CD4-positive, alpha-beta memory T cell (primary cell): ENCODE measurements at places on chromosomes 1 and 21. TPM values are rescaled to one million over a fixed set of nuclear protein-coding genes. Genes with fewer than 3 reads are reported as not detected.

DNA sequence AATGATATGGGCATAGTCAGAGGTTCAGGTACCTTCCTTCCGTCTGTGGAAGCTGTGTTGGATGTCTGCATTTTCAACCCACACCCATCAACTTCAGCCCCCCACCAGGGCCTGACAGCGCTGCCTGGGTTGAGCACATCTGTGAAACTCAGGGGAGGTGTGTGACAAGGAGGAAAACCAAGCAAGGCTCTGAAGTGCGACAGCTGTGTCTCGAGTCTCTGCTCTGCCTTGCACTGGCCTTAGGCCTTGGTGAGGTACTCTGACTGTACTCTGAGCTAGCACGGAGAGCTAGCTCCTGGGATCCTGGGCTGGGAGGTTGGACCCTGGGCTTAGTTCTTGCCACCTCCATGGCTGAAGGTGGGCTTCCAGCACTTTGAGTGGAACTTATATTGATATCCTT is 9.1 kb downstream of the VANGL2 start:
- H3K27me3 ChIP-seq = no peaks in the 10 kb centered on the region
- no peak overlapping the region for H3K27ac ChIP-seq
- no peak overlapping the region for H3K4me3 ChIP-seq
- H3K36me3 ChIP-seq = no peaks in the 10 kb centered on the region
- H3K4me1 ChIP-seq = no peaks in the 10 kb centered on the region

DNA sequence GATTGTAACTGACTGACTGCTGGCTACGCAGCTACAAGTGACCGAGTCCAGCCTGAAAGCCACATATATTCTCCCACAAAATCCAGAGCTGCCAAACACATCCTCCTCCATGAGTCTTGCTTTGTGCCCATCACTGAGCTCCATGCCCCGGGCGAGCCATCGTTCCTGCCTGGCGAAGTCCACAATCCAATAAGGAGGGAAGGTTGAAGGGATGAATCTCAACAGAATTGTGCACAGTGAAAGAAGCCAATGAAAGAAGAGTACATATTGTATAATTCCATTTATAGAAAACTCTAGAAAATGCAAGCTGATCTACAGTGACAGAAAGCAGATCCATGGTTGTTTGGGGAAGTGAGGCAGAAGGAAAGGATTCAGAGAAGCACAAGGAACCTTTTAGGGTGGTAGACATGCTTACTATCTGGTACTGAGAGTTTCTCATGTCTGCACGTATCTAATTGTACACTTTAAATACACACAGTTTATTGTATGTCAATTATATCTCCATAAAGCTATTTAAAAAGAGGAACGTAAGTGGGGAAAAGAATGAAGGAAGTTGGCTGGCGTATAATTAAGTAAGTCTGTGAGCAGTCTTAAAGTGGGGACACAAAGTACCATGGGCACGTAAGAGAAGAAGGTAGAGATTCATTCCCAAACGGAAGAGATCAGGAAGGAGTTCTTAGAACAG is 115.9 kb upstream of the JUN start:
- no peak overlapping the region for H3K27ac ChIP-seq
- peaks cover 25% of the 10 kb centered on the region for H3K4me1 ChIP-seq
- no peaks in the 10 kb centered on the region for H3K36me3 ChIP-seq
- DNase-seq = no peak
- no peaks in the 10 kb centered on the region for H3K27me3 ChIP-seq

- no peaks in the 10 kb centered on the region for H3K27me3 ChIP-seq
- DNase-seq = peak; percentile 33
- H3K4me3 ChIP-seq = no peak overlapping the region
- no peaks in the 10 kb centered on the region for H3K36me3 ChIP-seq
- H3K4me1 ChIP-seq = peaks cover 5% of the 10 kb centered on the region
- no peak overlapping the region for H3K27ac ChIP-seq
Observed at GRCh38 chr21:29360799-29361765, 62.4 kb downstream of the BACH1 start.

DNA sequence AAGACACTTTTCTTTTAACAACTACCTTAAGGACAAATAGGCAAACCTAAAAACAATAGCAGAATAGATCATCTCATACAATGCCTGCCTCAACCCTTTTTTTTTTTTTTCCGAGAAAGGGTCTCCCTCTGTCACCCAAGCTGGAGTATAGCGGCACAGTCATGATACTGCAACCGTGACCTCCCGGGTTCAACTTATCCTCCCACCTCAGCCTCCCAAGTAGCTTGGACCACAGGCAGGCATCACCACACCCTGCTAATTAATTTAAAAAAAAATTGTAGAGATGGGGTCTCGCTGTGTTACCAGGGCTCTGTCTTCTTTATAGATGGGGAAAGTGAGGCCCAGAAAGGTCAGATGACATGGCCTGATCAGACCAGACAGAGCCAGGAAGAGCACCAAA is 7.9 kb downstream of the SH3BGRL3 start:
- H3K36me3 ChIP-seq = no peaks in the 10 kb centered on the region
- no peak for DNase-seq
- peak overlapping the region; percentile 91 for H3K27ac ChIP-seq
- no peaks in the 10 kb centered on the region for H3K27me3 ChIP-seq
- peak overlapping the region; percentile 29 for H3K4me3 ChIP-seq
- H3K4me1 ChIP-seq = peaks cover 100% of the 10 kb centered on the region

- H3K36me3 ChIP-seq = no peaks in the 10 kb centered on the region
- no peak overlapping the region for H3K27ac ChIP-seq
- H3K4me3 ChIP-seq = no peak overlapping the region
- no peaks in the 10 kb centered on the region for H3K4me1 ChIP-seq
Observed at GRCh38 chr1:232837087-232837486, 31.9 kb downstream of the MAP10 start.

DNA sequence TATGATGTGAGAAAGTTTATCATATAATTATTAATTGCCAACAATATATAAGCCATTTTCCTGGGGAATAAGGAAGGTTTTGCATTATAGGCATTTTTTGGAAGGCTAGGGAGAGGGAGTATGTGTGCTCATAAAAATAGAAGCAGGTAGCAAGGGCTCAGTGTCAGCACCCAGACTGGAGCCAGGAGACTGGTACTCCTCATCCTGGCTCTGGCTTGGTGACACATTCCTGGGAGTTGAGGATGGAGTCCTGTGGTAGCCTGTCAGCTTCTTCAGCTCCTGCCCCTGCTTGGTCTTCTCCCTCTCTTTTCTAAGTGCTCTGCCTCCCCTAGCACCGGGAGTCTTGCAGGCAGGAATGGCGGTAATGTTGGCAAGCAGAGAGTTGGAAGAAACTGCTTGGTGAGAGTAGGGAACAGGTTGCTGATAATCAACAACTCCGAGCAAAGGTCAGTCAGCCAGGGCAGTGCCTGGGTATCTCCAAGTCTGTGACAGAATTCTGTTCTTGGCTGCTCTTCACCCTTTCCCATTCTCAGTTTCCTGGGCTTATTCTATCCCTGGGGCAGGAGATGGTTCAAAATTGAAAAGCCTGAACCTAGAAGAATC is 23.0 kb downstream of the GIPC2 start:
- DNase-seq = no peak
- H3K4me1 ChIP-seq = no peaks in the 10 kb centered on the region
- no peak overlapping the region for H3K27ac ChIP-seq

GRCh38 chr1:229756666-229757065 is 130.6 kb downstream of the URB2 start:
- H3K36me3 ChIP-seq = no peaks in the 10 kb centered on the region
- peaks cover 3% of the 10 kb centered on the region for H3K4me1 ChIP-seq
- no peak for DNase-seq
- H3K27ac ChIP-seq = no peak overlapping the region

DNA sequence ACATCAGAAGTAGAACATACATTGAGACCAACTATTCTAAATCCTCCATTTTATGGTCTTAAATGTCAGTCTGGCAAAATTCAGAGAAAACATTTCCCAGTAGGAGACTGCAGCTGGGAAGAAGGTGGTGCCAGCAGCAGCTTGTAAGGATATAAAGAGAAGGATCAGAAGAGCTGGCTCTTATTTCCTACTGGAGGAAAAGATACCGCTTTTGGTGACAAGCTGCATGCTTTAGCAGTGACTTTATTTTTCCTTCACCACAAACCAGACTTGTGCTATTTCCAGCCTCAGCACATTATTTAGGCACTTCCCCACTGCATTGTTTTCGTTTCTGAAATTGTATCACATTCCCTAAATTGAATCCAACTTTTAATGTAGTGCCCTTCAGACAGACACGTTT is 28.4 kb downstream of the RNF11 start:
- H3K36me3 ChIP-seq = no peaks in the 10 kb centered on the region
- H3K4me1 ChIP-seq = peaks cover 28% of the 10 kb centered on the region
- no peaks in the 10 kb centered on the region for H3K27me3 ChIP-seq
- no peak overlapping the region for H3K27ac ChIP-seq
- no peak overlapping the region for H3K4me3 ChIP-seq

DNA sequence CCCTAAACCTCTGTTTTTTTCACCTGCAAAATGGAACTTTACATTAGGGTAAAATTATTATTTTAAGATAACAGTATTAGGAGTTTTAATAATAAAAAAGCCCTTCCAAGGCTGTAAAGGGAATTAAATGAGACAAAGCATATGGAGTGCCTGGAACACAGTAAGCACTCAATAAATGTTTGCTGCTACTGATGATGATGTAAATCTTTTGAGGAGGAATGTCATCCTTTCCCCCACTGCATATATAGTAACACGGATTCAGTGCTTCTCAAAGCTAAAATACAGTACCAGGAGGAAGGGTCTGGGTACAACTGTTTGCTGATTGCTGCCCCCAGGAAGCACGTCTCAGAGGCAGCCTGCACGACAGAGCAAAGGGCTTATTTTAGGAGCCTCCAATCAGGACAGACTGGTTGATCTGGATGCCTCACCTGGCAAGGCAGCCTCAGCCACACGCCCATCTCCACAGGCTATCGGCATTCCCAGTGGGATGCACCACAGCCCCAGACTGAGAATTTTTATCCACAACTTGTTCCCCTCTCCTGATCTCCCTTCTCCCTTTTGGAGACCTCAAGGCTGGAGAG is 64.4 kb downstream of the GADD45A start:
- no peak overlapping the region for H3K27ac ChIP-seq
- no peaks in the 10 kb centered on the region for H3K27me3 ChIP-seq
- H3K4me1 ChIP-seq = no peaks in the 10 kb centered on the region
- no peak overlapping the region for H3K4me3 ChIP-seq
- H3K36me3 ChIP-seq = no peaks in the 10 kb centered on the region
- DNase-seq = no peak

- no peak overlapping the region for H3K27ac ChIP-seq
- no peak for DNase-seq
- no peaks in the 10 kb centered on the region for H3K36me3 ChIP-seq
- no peak overlapping the region for H3K4me3 ChIP-seq
Observed at GRCh38 chr1:36555041-36555440, 72.3 kb upstream of the CSF3R start.

- no peaks in the 10 kb centered on the region for H3K4me1 ChIP-seq
- DNase-seq = no peak
- no peaks in the 10 kb centered on the region for H3K36me3 ChIP-seq
- no peak overlapping the region for H3K27ac ChIP-seq
- no peaks in the 10 kb centered on the region for H3K27me3 ChIP-seq
- no peak overlapping the region for H3K4me3 ChIP-seq
Observed at GRCh38 chr1:74427681-74428080, 84.7 kb downstream of the LRRC53 start.

- no peaks in the 10 kb centered on the region for H3K36me3 ChIP-seq
- no peaks in the 10 kb centered on the region for H3K27me3 ChIP-seq
- H3K27ac ChIP-seq = no peak overlapping the region
- H3K4me3 ChIP-seq = no peak overlapping the region
- H3K4me1 ChIP-seq = peaks cover 42% of the 10 kb centered on the region
Observed at GRCh38 chr1:26391450-26391849, 18.9 kb upstream of the ZNF683 start.

DNA sequence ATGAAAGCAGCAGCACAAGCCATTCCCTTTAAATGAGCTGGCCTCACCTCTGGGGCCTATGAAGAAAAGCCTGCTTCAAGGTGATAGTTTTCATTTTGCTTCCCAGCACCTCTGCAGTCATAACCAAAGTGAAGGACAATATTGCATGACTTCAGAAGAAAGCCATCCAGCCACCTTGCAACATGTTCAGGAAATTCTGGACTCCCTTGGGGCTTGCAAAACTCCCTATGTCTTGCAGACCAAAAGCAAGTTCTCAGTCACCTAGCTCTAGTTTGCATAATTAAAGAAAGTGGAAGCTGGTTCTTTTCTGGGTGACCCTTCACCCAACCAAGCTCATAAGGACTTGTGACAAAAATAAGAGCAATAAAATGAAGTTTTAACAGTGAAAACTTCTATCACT is 87.6 kb downstream of the GFI1 start:
- no peaks in the 10 kb centered on the region for H3K36me3 ChIP-seq
- H3K4me3 ChIP-seq = no peak overlapping the region
- H3K27ac ChIP-seq = no peak overlapping the region
- no peak for DNase-seq
- H3K27me3 ChIP-seq = no peaks in the 10 kb centered on the region

- peak overlapping the region; percentile 19 for H3K4me3 ChIP-seq
- H3K4me1 ChIP-seq = peaks cover 47% of the 10 kb centered on the region
- no peak overlapping the region for H3K27ac ChIP-seq
- no peaks in the 10 kb centered on the region for H3K27me3 ChIP-seq
- H3K36me3 ChIP-seq = no peaks in the 10 kb centered on the region
Observed at GRCh38 chr1:206929524-206929923, 7.8 kb upstream of the FCMR start.

DNA sequence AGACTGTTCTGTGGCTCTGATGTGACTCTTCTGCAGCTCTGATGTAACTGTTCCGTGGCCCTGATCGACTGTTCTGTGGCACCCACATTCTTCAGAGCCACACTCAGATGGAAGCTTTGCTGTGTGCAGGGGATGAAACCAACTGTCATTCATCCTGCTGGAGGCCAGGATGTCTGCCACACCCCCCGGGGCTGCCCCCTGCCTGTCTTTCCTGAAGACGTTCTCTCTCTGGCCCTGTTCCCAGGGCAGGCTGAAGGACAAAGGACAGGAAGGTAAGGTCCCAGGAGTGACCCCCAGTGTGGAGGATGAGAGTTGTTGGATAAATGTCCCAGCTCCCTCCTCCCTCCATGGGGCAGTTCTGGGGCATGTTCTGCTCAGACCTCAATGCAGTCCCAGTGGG is 29.4 kb upstream of the UMODL1 start:
- H3K4me3 ChIP-seq = no peak overlapping the region
- no peak overlapping the region for H3K27ac ChIP-seq
- no peaks in the 10 kb centered on the region for H3K27me3 ChIP-seq
- H3K36me3 ChIP-seq = no peaks in the 10 kb centered on the region
- no peak for DNase-seq

Gene RXFP4
- total RNA-seq = not detected

Gene LRRN2
- total RNA-seq = not detected

Gene KRTAP21-2
- not detected for total RNA-seq
